ENCODE measurements at places on chromosomes 3 and 15.

DNA sequence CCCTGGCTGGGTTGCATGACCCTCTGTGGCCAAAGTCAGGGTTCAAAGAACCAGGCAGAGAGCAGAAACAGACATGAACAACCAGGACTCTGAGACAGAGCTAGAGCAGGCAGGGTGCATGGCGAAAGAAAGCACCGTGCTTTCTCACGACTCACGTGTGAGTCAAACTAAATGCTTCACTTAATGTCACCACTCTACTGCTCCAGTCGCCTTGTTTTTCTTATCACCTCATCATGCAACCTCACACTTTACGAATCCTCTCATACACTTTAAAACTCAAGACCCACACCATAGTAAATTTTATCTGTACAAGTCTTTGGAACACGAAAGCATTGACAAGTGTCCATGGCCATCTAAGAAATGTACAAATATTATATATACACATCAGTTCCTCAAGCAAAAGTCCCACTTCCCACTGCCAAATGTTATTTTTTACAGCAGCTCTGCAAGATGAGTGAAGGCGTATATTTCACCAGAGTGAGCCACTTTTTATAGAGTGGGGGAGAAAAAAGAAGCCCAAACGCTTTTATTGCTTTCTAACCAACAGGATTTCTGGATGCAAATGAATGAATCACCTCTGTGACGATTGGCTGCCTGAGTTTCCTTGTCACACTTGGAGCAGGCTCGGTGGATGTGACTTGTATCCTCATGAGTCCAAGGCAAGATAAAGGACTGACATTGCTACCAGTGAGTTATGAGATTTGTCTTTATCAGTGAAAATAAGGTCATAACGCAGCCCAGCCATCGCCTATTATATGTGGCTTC lies 16.0 kb upstream of the MEGF11 start:
- no peak for DNase-seq

- no peak for DNase-seq
Observed at GRCh38 chr3:50242851-50243542, 7.0 kb downstream of the GNAI2 start.

GRCh38 chr3:31573036-31573779 lies 40.5 kb downstream of the STT3B start:
- DNase-seq: no peak

- no peak for DNase-seq
Observed at GRCh38 chr3:109071350-109072142, 46.4 kb downstream of the MORC1 start.

GRCh38 chr15:48859426-48859825 lies 18.5 kb upstream of the EID1 start:
- no peak for DNase-seq

- DNase-seq: no peak
Observed at GRCh38 chr3:168490981-168491380, 395.3 kb upstream of the GOLIM4 start.

GRCh38 chr3:42612928-42613327 lies 12.4 kb downstream of the NKTR start:
- no peak for DNase-seq

Measured in CMK (cell line).